Adrenal gland (tissue), 19 donors: ENCODE measurements at places on chromosomes 12 and 14.

GRCh38 chr14:35197015-35197414 lies 74.7 kb downstream of the PRORP start:
- no peaks in the 10 kb centered on the region for H3K36me3 ChIP-seq
- no peak overlapping the region for H3K27ac ChIP-seq
- H3K27me3 ChIP-seq = no peaks in the 10 kb centered on the region
- H3K4me1 ChIP-seq = peaks cover 8% of the 10 kb centered on the region

DNA sequence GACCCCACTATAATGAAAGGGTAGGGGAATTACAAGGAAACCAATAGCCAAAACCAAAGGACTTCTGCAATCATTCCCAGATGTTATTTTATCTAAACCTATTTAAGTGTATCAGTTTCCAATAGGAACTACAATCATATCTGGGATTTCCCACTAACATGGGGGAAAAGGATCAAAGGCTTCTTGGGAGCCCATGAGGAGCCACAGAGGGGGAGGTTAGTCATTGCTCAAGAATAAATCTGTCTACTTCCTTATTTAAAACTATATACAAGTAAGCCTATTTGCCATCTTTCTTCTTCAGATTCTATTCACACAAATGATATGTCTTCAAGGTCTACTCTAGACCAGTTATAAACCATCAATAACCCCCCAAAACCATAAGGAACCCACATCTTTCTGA lies 33.1 kb downstream of the FGD6 start:
- H3K4me1 ChIP-seq = peaks cover 13% of the 10 kb centered on the region
- H3K27me3 ChIP-seq = no peaks in the 10 kb centered on the region
- no peak overlapping the region for H3K27ac ChIP-seq
- no peak overlapping the region for H3K4me3 ChIP-seq

DNA sequence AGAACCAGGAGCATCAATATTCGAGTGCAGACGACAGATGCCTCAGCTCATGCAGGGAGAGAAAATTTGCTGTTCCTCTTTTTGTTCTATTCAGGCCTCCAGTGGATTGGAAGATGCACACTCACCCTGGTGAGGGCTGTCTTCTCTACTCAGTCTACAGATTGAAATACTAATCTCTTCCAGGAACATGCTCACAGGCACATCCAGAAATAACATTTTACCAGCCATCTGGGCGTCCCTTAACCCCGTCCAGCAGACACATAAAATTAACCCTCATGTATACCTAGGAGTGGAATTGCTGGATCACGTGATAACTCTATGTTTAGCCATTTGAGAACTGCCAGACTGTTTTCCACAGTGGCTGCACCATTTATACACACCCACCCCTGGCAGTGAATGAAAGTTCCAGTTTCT lies 4.5 kb upstream of the OAS2 start:
- H3K27me3 ChIP-seq = no peaks in the 10 kb centered on the region
- no peak for DNase-seq
- H3K27ac ChIP-seq = no peak overlapping the region

DNA sequence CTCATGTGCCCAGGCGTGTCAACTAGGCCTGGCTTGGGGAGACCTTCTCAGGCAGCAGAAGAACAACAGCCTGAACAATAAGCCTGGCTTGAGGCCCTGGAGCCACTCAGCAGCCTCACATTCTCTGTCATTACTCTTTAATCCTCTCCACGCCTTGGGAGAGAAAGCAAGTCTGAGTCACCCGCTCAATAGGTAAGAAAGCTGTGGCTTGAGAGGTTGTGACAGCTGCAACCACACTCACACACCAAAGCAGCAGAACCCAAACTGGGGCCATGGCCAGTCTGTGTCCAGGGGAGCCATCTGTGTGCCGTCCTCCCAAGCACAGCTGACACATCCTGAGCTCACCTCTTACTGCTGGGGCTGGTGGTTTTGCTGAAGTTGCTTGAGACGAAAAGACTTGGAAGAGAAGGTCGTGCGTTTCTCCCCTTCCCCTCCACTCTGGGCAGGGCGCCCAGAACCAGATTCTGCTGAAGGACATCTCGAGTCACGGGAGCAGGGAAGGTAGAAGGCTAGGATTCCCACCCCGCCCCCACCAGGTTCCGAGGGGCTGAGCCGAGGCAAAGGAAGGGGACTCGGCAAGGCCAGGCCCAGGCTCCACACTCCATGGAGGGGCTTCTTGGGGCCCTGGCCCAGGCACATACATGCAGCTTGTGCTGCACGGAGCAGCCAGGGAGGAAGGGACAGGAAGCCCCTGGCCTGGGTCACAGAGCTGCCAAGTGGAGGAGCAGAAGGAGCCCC lies 5.5 kb downstream of the TMEM63C start:
- H3K27me3 ChIP-seq = peaks cover 2% of the 10 kb centered on the region
- DNase-seq = peak; percentile 83
- H3K36me3 ChIP-seq = no peaks in the 10 kb centered on the region
- no peak overlapping the region for H3K4me3 ChIP-seq

GRCh38 chr12:40137252-40137651 lies 31.4 kb upstream of the SLC2A13 start:
- no peaks in the 10 kb centered on the region for H3K36me3 ChIP-seq
- H3K4me1 ChIP-seq = no peaks in the 10 kb centered on the region
- H3K4me3 ChIP-seq = no peak overlapping the region
- H3K27ac ChIP-seq = no peak overlapping the region
- DNase-seq = no peak
- no peaks in the 10 kb centered on the region for H3K27me3 ChIP-seq
